ENCODE measurements at places on chromosomes 5 and 9.

DNA sequence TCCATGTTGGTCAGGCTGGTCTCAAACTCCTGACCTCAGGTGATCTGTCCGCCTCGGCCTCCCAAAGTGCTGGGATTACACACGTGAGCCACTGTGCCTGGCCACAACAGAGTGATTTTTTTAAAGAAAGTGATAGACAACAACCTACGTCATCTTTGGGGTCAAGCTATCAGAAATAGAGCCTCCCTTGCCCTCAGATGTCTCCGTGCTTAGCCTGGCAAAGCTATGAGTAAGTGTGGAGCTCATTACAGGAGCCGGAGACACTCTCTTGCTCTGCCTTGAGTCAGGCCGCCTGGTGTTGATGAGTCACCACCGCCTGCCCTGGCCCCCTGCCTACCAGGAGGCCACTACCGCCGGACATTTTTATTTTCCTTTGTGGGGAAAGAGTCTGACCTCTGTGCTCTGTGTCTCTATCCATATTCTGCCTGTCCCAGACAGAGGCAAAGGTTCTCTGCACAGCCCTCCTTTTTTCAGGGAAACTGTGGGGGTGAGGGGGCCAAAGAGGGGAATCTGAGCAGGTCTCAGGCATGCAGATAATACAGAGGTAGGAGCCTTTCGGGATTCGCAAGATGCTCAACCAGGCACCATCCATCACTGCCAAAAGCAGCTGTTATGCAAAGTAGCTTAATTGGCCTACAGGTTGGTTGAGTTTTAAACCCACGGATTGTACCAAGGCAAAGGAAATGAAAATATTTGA, 123.7 kb upstream of the CPEB4 start:
- no peak for DNase-seq

GRCh38 chr5:31911291-31912265, 262.5 kb downstream of the GOLPH3 start:
- DNase-seq, result no peak

- DNase-seq, result no peak
These were observed 64.6 kb upstream of the SYNPO start for GRCh38 chr5:150575745-150576448.

GRCh38 chr5:171667341-171668096, 118.1 kb upstream of the SMIM23 start:
- DNase-seq, result no peak

All from stimulated activated CD8-positive, alpha-beta memory T cell treated with anti-CD3 and anti-CD28 coated beads, Interleukin-2, amount 100 ng/mL, for 1 hour (primary cell).